ENCODE measurements at places on chromosomes 6 and 20.

DNA sequence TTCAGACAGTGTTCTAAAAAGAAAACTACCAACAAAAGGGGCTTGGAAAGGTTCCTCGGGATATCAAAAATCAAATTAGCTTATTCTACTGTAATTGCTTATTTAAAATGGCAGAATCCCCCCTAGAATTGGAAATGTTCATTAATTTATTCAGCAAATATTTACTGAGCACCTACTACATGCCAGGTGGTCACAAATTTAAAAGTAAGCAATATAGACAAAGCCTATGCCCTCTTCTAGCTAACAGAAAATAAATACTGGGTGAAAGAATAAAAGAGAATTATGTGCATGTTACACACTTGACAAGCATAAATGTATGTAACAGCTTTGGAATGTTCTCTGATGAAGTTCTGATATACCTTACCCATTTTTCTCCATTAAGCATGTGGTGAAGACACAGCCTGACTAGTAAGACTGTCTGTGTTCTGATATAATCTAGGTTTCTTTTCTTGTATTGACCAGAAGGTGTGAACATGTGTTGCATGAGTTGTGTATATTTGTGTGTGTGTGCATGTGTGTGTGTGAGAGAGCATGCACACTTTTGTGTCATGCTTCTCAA is 606.7 kb upstream of the CITED2 start:
- no peak for DNase-seq

- no peak for DNase-seq
Measured at GRCh38 chr20:50388733-50389437, 121.3 kb upstream of the PTPN1 start.

DNA sequence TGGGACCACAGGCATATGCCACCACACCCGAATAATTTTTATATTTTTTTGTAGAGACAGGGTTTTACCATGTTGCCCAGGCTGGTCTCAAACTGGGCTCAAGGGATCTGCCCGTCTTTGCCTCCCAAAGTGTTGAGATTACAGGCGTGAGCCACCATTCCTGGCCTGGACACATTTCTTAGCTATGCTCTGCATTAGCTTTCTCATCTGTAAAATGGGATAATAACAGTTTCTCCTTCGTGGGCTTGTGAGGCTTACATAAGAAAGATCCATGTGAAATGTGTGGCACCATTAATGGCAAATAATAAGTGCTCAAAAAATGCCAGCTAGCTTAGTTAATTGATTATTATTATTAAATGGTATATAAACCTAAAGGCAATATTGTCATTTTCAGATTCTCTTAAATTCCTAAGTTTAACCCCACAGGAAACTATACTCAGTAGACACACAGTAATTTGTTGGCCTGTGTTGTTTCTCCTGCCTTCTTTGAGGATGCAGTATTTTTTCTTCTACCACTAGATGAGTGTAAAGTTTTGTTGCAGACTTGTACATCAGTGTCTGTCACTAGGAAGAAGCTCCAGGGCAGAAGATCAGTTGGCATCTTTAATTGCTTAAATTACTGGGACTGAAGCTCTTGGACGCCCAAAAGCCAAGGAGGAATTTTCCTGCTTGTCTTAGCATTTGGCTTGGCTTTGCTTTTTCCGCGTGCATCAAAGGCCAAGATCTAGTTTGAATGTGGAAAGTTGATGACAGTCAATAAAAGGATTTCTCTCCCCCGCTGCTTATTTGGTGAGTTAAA is 162.3 kb upstream of the ZNF217 start:
- DNase-seq, result no peak

DNA sequence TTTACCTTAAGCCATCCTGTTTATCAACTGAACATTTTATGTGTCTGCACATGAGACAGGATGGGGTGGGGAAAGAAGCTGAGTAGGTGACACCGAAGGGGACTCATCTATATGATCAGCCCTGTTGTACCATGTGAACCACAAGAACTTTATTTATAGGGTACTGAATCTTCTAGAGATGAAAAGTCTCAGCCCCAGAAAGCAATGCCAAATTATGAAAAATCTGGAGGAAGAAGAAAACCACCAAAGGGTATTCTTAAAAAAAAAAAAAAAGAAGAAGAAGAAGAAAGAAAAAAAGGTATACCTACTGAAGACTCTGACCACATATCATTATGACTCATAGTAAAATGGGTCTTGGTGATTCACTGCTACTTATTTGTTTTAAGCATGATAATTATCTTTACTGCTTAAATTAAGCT is 39.8 kb upstream of the HBS1L start:
- no peak for DNase-seq

- DNase-seq, result no peak
Measured at GRCh38 chr20:64119681-64120341, 12.4 kb upstream of the NPBWR2 start.
